NCI-H1092 treated with DMSO at 0.1 percent for 48 hours (cell line): ENCODE measurements at places on chromosomes 11 and 22.

- no peak for DNase-seq
Observed at GRCh38 chr11:134644476-134645456, 232.7 kb upstream of the B3GAT1 start.

- peak; percentile 71 for DNase-seq
Observed at GRCh38 chr11:8813658-8814057, 97.3 kb upstream of the AKIP1 start.

DNA sequence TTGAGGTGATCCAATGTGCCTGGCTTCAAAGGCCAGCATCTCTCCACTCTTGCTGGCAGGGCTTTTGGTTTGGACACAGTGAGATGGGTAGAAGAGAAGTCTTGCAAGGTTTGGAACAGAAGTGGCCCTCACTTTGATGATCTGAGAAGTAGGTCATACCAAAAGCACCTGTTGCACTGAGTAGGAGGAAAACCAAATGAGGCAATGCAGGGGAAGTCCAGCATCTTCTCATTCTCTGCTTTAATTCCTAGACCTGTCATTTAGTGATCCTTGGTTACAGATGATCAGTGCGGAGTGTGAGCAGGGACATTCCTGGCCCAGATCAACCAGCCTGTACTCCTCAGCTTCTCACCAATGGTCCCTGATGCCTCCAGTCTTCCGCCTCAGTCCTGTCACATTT is 990.5 kb downstream of the OPCML start:
- no peak for DNase-seq

DNA sequence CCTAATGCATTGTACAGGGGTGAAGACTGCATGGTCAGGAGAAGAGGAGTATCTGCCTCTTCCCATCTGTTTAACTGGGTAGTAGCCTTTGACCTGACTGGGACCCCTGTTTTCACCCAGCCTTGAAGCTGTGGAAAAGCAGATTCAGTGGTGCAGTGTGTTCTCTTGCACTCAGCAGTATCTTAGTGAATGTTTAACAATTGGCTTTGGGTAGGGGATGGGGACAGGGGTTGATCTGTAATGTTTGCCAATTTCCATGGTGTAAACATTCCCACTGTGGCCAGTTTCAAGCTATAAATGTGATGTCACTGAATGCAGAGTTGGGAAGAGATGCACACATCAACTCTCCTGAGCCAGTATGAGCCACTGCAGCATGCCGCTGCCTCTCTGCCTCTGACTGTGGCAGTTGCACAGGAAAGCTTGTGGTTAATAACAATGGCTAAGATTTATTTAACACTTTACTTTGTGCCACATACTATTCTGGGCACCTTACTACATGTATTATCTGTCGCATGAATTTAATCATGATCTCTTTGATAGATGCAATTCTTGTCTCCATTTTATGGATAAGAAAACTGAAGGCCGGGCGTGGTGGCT is 15.7 kb downstream of the FJX1 start:
- DNase-seq = no peak

- DNase-seq = peak; percentile 30
Observed at GRCh38 chr11:73760135-73760678, 667 bp downstream of the RAB6A start.

GRCh38 chr22:25375683-25376082 is 156.2 kb downstream of the CRYBB2 start:
- no peak for DNase-seq

- DNase-seq = no peak
Observed at GRCh38 chr11:33790040-33790439, 15.7 kb upstream of the FBXO3 start.

GRCh38 chr11:10931761-10932670 is 74.2 kb upstream of the ZBED5 start:
- DNase-seq = peak; percentile 54

DNA sequence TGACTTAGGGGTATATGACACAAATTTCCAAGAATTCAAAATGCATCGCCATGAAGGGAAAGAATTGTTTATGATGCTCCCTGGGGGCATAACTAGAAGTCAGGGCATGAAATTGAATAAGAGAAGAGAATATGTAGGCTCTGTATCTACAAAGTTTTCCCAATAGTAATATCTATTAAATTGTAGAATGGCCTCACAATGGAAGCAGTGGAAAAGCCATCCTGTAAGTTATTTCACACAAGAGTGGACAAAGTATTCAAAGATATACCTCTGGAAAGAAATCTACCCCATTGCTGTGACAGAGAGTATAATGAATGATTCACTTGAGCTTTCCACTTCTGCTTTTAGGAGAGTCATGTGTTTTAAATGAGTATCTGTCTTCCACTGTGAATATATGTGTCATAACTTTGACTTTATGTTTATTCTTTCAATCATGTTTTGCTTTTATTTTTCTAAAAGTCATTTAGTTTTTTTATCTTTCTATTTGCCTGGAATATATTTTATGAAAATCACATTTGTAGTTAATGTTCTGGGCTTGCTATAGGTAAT is 65.7 kb upstream of the DDI1 start:
- DNase-seq = no peak

GRCh38 chr11:71433648-71434450 is 14.3 kb downstream of the DHCR7 start:
- DNase-seq = no peak

DNA sequence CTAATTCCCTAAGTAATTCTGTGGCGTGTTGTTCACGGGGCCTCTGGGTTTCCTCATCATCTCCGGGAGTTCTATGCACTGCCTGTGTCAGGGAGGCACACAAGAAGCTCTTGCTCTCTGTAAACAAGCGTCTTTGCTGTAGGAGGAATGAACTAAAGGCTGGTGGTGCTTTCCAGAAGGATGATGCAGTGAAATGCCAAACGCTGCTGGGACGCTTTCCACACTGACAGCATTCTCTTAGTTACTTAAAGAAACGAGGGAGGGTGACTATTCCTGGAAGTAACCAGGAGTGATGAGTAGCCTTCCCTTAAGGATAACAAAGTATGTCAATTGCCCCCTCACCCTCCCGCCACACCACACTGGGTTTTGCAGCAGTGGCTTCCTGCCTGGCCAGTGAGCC is 38.5 kb upstream of the NUP50 start:
- no peak for DNase-seq

DNA sequence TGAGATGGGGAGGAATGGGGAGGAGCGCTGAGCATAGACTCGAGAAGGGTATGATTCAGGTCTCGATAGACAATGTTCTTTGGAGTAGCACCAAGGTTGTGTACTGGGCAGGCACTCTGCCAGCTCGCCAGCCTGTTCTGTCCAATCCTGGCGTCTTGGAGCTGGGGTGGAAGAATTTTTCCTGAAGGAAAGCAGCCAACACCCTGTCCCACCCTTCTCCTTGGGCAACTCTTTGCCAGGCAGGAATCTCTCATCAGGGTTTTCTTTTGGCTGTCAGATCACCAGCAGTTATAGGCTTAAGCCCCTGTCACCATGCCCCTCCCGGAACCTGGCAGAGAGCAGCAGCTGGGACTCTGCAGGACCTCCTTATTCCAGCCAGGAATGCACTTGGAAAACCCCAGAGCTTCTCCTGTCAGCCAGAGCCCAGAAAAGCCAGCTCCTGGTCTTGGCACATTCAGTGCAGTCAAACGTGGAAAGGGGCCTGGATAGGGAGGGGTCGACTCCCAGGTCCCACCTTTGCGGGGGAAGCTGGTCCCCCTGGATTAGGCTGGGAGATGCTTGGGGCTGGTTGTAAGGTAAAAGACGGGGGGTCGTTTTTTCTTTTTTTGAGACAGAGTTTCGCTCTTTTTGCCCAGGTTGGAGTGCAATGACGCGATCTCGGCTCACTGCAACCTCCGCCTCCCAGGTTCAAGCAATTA is 14.4 kb upstream of the SPTBN2 start:
- DNase-seq = no peak

DNA sequence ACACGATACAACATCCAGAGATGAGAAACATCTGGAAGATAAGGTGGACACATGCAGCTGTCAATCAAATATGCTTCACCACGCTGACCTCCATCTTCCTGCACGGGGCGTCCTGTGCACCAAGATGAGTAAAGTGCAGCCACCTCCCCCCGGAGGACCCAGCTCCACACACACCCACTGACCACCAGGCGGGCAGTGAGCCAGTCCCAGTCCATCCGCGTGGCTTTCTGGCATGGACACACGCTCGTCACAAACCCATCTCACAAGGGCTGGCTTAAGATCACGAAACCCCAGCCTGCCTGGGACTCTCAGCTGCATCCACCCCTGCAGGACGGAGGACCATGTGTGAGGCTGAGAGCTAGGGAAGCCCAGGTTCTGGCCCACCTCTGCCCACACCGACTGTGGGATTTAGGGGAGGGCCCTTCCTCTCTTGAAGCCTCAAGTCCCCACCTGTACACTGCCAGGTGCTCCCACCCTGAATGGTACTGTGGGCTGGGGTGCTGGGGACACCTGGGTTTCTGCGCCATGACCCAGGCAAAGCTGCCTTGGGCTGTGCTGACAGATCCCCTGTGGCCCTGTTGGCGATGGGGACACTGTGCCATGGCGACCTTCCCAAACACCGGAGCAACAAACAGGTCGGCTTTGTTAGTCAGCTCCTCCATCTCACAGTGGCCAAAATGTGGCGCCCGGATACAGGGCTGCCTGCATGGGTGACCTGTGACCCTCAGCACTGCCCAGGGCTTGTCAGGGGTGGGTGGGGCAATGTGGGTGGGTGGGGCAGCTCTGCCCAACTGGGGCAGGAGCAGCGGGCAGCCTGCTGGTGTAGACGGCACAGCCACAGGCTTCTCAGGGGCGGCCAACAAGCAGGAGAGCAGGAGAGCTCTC is 629.0 kb downstream of the TBC1D22A start:
- DNase-seq = no peak

- DNase-seq = no peak
Observed at GRCh38 chr11:70666311-70666710, 268.0 kb downstream of the CTTN start.

- no peak for DNase-seq
Observed at GRCh38 chr11:64153812-64154211, 12.1 kb downstream of the MACROD1 start.

- DNase-seq = no peak
Observed at GRCh38 chr22:37892566-37893335, 13.3 kb upstream of the MICALL1 start.

GRCh38 chr11:119306373-119306890 is 10.5 kb downstream of the MCAM start:
- DNase-seq = no peak

- peak; percentile 59 for DNase-seq
Observed at GRCh38 chr11:13336246-13336878, 58.8 kb downstream of the BMAL1 start.

DNA sequence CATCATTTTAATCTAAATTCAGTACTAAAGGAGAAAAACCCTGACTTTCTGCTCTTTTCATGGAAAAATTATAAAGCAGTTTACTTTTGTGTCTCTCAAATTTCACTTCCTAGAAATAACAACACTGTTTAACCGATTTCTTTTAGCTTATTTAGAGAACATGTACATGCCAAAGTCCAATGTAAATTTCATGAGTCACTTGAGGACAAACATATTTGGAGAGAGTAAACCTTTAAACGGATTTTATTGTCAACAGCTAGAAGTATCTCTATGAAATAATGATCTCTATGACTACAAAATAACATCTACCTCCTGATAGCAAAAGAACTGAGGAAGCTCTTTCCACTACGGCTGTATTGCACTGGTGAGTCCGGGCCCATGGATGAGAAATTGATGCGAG is 46.3 kb upstream of the SLC22A25 start:
- DNase-seq = no peak

DNA sequence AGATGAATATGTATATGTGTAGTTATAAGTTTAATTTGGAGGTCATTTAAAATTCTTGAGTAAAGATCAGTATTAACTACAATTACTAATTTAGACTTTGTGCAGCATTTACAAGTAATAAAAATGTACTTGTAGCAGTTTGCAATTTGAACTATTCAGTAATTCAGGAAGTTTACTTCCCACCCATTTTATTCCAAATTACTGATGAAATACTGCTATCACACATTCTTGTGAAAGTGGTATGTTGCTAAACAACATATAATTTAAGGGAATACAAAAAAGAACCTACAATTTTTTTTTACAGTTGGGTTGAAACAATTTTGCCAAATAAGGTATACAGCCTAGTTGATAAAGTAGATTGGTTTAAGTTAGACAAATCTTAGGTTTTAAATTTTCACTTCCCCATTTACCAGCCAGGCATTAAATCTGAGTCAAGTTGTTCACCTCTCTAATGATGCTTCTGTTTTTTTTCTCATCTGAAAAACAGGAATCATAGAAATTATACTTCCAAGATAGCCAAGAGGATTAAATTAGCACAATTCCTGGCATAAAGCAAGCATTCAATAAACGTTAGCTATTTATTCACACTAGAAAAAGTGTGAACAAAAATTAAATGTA is 45.3 kb downstream of the ZBTB44 start:
- DNase-seq = no peak

DNA sequence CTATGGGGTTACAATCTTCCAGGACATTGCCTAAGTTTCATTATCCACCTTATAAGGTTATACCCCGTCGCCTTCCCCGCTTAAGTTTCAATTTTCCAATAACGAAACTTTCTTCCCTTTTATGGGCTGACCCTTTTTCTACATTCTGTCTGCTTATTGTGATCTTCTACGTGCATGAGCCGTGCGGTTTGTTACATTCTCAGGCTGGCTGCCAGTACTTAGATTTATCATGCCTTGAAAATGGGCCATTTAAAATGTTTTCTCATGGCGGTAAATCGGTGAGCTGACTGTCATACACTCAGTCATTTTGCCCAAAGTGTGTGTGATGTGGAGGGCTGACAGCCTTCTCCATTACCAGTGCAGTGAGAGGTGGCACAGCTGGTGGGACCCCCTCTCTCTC is 23.3 kb downstream of the DGCR6L start:
- no peak for DNase-seq

GRCh38 chr22:48941903-48942575 is 885.6 kb downstream of the BRD1 start:
- DNase-seq = no peak

DNA sequence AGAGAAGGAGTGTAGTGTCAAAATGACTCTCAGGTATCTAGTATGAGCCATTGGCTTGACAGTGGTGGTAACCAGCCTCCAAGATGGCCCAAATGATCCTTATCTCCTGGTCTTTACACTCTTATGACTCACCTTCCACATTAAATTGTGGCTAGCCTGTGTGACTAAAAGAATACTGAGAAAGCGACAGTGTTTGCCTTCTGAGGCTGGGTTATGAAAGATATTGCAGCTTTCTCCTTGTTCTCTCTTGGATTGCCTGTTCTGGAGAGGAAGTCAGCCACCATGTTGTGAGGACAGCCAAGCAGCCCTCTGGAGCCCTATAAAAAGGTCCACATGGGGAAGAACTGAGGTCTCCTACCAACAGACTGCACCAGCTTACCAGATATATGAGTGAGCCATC is 15.8 kb downstream of the C11orf71 start:
- no peak for DNase-seq

- peak; percentile 56 for DNase-seq
Observed at GRCh38 chr11:76391021-76391420, 9.9 kb downstream of the GVQW3 start.

GRCh38 chr11:110908401-110909105 is 196.3 kb upstream of the ARHGAP20 start:
- peak; percentile 21 for DNase-seq

- DNase-seq = no peak
Observed at GRCh38 chr11:95134491-95134890, 44.8 kb downstream of the ENDOD1 start.

- no peak for DNase-seq
Observed at GRCh38 chr11:19789835-19790710, 77.4 kb downstream of the NAV2 start.
